Upper lobe of left lung (tissue), 6 donors: ENCODE measurements at places on chromosomes 4 and X.

- H3K27me3 ChIP-seq, result no peaks in the 10 kb centered on the region
- H3K4me1 ChIP-seq, result no peaks in the 10 kb centered on the region
- DNase-seq, result no peak
- no peak overlapping the region for H3K4me3 ChIP-seq
- H3K36me3 ChIP-seq, result no peaks in the 10 kb centered on the region
These were observed 13.0 kb upstream of the DAPP1 start for GRCh38 chr4:99803566-99804101.

GRCh38 chr4:142473218-142473959 lies 372.7 kb downstream of the INPP4B start:
- no peaks in the 10 kb centered on the region for H3K27me3 ChIP-seq
- no peaks in the 10 kb centered on the region for H3K36me3 ChIP-seq
- DNase-seq, result no peak
- H3K4me3 ChIP-seq, result no peak overlapping the region

- no peaks in the 10 kb centered on the region for H3K27me3 ChIP-seq
- no peaks in the 10 kb centered on the region for H3K36me3 ChIP-seq
- no peak overlapping the region for H3K27ac ChIP-seq
These were observed 223.6 kb downstream of the MGST2 start for GRCh38 chr4:139889264-139889663.

- no peak overlapping the region for H3K4me3 ChIP-seq
- H3K27ac ChIP-seq, result no peak overlapping the region
- DNase-seq, result no peak
These were observed 342.8 kb downstream of the DMD start for GRCh38 chrX:32868524-32868895.

DNA sequence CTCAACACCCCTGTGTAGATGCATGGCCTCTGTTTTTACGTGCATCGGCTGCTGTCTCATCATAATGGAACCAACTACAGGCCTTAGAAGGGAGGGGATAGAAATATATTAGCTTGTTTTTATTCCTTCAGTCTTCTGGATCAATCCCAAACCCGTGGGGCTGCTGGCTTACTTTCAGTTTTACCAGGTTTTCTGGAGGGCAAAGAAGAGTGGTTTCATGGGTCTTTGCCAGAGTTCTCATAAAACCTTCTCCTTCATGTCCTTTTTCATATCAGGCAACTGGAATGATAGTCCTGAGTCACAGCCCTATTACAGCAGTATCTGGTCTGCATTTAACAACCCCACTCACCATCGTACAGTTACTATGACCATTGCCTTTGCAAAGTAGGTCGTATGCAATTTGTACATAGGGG lies 34.6 kb downstream of the PPP2R2C start:
- no peaks in the 10 kb centered on the region for H3K4me1 ChIP-seq
- H3K36me3 ChIP-seq, result no peaks in the 10 kb centered on the region
- no peak overlapping the region for H3K27ac ChIP-seq
